ENCODE measurements at places on chromosomes 2 and 18.

DNA sequence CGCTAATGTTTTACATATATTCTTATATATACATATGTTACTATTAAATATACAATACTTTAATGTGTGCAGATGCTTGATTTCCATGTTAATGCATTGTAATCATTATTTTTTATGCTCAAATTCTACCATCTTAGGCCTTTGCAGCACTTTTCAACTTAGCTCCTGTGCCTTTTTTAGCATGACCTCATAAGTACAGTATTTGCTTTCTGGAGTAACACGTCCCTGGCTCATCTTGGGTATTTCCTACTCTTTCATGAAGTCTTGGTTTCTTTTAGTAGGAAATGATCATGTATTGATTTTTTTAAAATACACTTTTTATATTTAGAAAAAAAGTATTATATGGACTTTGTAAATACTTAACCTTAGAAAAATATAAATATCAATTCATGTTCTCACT is 36.5 kb downstream of the CAB39 start:
- no peak for DNase-seq

DNA sequence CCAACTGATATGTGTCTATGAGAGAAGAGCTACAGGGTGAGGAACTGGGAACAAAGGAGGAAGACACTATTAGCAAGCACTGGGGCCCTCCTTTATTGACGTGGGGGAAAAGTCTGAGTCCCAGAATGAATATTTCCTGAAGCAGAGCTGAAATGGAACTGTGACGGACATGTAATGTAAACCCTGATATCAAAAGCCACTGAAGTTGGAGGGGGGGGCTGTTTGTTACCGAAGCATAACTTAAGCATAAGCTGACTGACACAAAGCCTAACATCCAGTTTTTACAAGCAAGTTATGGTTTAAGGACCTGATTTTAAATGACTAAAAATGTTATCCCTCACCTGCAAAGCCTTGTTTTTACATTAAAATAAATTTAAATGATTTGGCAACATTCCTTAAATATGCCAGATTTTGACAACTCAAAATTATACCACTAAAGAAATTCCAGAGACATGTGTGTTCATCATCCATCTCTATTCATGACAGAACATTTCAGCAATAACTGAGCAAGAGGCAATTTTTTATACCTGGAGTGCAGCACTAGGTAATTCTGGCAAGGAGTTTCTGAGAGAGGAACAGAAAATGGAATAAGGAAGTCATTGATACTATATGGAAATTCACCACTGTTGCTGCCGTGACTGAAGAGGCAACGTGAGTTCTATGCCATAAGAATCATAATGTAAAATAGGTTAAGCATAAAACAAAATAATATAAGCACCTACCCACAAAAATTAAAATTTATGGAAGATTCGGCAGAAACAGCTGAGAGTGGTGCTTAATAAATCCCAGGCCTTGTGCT is 186.0 kb downstream of the AFF3 start:
- no peak for DNase-seq

- no peak for DNase-seq
Measured at GRCh38 chr18:3321133-3321812, 59.3 kb downstream of the MYL12B start.

GRCh38 chr2:41871080-41871479 is 176.7 kb upstream of the PKDCC start:
- no peak for DNase-seq

DNA sequence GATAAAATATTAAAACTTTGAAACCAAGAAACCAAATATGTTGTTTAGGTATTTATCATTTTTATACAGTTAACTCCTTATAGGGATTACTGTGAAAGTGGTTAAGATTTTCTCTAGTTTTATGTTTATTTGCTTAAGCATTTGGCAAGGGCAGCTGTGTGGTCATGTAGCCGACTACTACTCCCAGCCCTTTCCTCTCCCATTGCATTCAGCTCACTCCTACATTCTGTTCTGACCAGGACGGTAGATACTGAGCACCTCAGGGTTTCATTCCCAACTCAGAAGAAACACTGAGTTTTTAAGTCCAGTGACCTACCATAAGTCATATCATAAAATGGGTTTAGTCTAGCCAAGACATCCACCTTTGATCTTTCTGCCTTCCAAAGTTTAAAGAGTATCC is 19.8 kb downstream of the FZD5 start:
- DNase-seq = no peak

GRCh38 chr2:165453561-165454094 is 15.9 kb upstream of the CSRNP3 start:
- no peak for DNase-seq

DNA sequence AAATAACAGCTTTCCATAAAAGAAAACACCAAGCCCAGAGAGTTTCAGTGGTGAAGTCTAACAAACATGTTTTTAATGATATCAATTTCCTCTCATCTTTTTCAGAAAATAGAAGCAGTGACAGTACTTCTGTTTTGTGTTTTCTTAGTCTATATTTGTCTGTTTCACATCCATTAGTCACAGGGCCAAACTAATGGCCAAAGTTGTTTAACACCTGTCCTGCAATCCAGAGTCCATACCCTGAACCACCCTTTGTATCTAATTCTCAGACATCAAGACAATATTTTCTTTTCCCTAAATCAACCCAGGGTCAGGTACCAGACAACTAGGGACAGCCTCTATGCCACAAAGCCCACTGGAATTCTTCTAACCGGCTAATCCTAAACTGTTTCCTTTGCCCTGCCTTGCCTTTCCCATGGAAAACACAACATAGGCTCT is 25.9 kb downstream of the TMSB10 start:
- DNase-seq = no peak

DNA sequence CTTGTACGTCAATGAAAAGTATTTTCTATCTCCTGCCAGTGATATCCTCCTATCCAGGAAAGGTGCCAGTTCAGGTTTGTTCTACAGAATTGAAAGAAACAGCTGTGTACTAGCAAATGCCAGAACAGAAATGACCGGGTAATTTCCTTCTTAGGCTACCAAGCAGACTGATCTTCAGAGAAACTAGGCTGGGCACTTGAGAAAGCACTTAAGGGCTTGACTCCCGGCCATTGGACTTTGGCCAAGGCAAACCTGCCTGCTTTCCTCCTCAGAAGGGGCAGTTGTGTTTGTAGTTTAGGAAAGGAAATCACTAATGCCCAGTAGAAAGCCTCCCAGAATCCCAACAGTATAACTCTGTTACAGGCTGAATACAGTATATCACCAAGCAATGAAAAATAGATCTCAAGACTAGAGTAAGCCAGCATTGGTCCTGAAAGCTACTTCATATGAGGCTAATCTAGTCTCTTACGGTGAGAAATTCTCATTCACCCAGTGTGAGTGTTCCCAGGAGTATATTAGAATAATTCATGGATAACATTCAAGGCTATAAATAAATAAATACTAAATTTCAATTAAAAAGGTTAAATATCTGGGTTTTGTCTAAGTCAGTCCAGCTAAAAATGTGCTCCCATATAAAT is 43.0 kb upstream of the COL5A2 start:
- no peak for DNase-seq

GRCh38 chr18:79540904-79541282 is 138.7 kb upstream of the CTDP1 start:
- DNase-seq = no peak
